ENCODE measurements at places on chromosomes 2 and 18. TPM values are rescaled to one million over a fixed set of nuclear protein-coding genes. Genes with fewer than 3 reads are reported as not detected.

FECH gene
- 3.4 TPM for polyA plus RNA-seq

LCT gene
- under 0.01 TPM for polyA plus RNA-seq

GRCh38 chr2:151665959-151666358 is 68.3 kb downstream of the NEB start:
- DNase-seq = no peak

CPO gene
- 1.3 TPM for polyA plus RNA-seq

DNA sequence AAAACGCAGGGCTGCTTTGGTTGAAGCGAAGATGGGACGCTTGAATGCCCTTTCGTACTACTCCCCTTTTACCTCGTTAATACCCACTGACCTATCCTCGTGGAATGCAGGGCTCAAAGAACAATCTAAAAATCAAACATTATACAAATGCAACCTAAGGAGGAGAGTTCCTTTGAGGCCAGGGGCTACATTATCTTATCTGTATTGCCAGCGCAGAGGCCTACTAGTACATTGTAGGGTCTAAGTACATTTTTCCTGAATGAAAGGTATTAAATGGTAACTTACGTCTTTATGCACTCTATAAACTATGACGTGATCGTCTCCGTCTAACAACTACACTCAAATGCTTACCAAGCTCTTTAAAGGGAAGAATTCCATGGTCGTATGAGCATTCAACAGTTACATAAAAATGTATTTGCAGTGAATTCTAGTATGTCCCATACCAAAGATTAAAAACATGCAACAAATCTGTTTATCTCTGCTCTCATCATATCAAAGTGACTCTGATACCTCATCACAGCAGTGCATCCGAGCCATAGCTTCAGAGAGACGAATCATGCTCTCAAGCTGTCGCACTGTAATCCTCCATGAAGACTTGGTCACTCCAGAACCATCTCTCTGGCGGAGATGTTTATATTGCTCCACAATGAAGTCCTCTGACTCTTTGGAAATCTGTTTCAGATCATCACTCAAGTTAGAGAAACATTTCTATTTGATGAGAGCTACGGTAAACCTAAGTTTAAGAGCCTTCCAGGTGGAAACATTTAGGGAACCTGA is 14.1 kb upstream of the LCT start:
- no peak for DNase-seq

- no peak for DNase-seq
Measured at GRCh38 chr18:49839012-49839411, 25.7 kb upstream of the ACAA2 start.
